ENCODE measurements at places on chromosomes 7 and 10.

DNA sequence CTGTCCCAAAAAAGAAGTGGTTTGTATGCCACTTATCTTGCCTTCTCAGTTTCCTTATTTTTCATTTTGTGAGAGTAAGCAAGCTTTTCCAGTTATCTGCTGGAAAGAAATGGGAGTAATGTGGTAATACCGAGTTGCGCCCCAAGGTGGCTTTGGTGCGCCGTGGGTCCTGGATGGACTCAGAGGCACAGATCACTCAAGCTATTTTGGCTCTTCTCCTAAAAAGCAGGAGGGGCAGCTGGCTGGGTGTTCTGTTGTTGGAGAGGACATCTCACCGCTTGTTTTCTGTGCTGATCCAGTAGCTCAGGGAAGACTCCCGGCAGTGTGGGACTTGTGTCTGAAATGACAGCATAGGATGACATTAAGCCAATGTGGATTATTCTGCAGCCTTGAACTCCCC, 16.4 kb downstream of the PRKRIP1 start:
- peak; percentile 13 for DNase-seq

GRCh38 chr10:29472301-29473086, 162.3 kb downstream of the SVIL start:
- no peak for DNase-seq

GRCh38 chr7:132609222-132609621, 33.0 kb upstream of the PLXNA4 start:
- DNase-seq = no peak

GRCh38 chr7:131013716-131014115, 279.7 kb upstream of the KLF14 start:
- no peak for DNase-seq

DNA sequence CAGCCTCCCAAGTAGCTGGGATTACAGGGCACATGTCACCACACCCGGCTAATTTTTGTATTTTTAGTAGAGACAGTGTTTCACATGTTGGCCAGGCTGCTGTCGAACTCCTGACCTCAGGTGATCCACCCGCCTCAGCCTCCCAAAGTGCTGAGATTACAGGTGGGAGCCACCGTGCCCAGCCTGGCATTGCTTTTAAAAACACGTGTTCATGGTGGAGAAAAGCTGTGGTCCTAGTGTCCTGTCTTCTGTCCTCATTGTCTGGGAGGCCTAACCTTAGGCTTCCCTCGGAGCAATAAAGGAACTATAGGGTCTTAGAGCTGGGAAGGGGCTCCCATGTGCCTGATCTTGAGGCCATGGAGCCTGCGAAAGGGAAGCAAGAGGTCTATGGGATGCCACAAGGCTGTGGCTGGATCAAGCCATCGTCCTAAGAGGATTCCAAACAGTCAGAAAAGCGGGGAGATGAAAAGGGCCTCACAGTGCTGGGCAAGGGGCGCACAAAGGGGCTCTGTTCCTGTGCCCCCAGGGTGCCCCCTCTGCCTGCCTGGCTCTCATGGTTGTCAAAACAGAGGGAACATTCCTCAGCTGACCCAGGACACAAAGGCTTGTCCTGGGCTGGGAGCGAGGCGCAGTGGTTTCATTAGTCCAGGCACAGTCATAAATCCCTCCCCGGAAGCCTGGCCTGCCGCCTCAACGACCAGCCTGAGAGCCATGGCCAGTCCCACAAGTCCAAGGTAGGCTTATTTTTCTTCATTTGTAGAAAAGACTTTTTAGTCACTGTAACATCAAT, 106.6 kb upstream of the TNS3 start:
- DNase-seq = no peak

DNA sequence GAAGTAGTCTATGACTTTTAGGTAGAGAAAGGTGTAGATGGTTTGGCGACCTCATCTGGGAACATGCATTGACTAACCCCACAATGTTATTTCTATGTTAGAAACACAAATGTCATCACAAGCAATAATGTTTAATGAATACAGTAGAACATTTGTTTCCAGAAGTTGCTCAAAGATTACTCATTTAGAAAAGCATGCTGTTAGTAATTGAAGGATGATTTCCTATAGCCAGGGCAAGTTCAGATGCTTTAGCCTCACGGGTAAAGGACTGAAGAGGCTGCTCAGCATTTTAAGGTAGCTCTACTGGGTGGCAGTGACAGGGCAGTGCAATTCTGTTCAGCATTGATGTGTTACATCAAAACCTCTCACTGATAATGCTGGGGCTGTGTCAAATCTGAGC, 199.3 kb upstream of the FZD1 start:
- DNase-seq = peak; percentile 69

DNA sequence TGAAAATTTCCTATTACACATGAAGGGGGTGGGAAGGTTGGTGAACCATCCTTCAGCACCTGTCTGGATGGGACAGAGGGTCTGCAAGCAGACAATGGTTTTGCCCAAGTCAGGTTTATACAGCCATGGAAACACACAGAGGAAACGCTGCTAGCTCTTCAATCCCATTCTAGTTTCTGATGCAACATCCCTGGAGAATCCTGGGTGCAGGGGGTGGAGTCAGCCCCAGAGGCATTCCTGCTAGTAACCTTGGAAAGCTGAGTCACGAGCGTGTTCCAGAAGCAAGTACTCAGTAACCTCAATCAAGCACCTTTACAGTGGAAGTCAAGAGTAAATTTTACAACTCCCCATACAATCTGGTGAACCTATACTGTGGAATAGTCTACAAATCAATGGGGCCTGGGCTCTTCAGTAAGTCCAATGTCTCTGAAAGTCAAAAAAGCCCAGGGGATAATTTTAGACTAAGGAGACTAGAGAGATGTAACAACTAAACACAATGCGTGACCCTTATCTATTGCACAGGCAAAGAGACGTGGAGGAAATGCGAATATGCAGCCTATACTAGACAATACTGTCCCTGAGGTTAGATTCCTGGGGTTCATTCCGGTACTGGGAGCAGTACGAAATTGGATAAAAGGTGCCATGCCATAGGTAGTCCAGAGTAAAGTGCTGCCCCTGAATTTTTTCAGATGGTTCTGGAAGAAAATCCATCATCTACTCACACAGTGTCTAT, 95.4 kb downstream of the ZRANB1 start:
- peak; percentile 80 for DNase-seq

DNA sequence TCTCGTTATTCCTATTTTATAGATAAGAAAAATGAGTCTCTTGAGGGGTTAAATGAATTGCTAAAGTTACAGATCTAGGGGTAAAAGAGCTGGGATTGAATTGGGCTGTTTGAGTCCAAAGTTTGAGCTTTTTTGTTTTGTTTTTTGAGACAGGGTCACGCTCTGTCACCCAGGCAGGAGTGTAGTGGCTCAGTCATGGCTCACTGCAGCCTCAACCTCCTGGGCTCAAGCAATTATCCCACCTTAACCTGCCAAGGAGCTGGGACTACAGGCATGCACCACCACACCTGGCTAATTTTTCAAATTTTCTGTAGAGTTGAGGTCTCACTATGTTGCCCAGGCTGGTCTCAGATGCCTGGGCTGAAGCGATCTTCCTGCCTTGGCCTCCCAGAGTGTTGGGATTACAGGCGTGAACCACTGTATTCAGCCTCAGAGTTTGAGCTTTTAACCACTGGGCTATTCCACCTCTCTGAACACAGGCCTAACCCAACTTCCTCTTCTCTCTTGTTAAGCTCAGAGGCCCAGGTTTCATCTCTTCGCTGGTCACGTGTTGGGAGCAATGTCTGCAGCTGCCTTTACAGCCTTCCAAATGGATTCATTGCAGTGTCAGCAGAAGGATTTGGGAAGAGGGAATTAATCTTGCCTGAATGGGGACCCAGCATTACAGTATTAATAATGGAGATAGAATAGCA, 8.0 kb downstream of the SUFU start:
- no peak for DNase-seq

- DNase-seq = no peak
Observed at GRCh38 chr7:7521259-7521658, 14.4 kb downstream of the COL28A1 start.
